Natural killer cell (primary cell): ENCODE measurements at places on chromosomes 7 and 10.

- no peak for DNase-seq
Measured at GRCh38 chr7:77217474-77218185, 18.0 kb upstream of the FGL2 start.

DNA sequence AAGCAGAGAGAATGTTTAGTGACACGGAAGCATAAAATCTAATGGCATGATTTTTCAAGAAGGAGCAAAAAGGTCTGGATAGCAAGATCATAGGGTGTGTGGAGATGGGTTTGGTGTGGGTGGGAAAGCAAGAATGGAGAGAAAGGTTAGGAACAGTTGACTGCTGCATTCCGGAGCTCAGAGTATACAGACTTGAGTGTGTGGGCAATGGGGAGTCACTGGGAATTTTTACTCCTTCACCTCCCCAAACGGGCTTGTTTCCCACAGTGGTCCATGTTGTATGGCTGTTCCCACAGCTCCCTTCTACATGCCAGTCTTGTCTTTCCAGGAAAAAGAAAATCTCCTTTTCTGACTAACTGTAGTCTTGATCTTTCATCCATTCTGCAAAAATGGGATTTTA lies 122.1 kb downstream of the CDK6 start:
- no peak for DNase-seq

DNA sequence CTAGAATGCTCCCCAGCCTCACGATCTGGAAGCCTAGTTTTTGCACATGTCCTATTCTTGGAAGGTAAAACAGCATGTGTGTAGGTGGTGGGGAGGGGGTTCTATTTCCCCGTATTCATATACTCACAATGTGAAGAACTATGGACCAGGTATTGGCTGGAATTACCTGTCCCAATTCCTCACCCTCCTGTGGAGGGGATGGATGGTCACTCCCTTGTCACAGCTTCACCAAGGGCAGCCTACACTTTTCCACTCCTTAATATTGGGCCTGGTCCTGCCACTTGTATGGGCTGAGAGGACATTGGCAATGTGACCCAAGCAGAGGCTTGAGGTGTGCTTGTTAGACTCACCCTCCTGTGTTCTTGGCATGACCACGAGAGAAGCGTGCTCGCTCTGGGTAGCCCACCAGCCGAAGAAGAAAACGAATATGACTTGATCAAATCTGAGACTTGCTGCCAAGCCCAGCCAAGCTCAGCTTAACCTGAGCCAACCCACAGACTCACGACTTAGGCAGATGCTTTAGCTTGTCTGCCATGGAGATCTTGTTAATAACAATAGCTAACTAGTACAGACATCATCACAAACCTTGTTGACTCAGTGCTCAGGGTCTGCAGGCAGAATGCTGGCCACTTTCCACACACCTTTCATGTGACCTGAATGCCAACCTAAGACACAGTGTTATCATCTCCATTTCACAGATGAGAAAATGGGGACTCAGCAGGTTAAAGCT lies 17.2 kb downstream of the ZNF488 start:
- no peak for DNase-seq

DNA sequence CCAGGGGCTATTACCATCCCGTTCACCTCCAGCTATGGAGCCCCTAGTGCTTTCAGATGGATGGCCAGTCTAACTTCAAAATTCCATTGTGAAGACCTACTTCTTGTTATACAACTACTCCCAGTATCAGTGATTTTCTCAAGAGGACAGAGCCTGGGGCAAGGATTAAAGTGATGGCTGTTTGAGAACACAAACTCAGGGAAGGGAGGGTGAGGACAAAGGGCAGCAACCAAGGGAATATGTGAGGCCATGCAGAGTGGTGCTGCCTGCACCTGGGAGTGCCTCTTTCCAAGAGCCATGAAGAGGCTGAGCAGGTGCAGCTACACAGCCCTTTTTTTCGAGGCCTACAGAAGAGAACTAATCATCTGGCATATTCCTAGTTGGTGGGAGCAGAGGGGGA lies 303.5 kb upstream of the BMPER start:
- no peak for DNase-seq

DNA sequence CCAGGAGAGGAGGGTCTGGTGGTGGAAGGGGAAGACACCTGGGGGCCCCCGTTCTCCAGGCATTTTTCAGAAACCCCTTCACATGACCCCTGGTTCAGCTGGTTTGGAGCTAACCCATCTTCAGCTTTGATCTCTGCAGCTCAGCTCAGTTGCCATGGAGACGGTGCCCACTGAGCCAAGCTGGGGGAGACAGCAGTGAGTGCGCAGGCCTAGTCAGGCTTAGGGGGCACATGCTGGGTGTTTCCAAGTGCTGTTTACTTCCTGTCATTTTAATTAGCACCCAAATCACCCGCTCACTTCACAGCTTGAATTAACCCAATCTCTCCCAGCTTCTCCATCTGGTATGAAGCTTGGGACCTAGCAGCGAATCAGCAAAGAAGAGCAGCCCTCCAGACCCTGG lies 9.0 kb downstream of the SPOCK2 start:
- DNase-seq, result peak; percentile 60

DNA sequence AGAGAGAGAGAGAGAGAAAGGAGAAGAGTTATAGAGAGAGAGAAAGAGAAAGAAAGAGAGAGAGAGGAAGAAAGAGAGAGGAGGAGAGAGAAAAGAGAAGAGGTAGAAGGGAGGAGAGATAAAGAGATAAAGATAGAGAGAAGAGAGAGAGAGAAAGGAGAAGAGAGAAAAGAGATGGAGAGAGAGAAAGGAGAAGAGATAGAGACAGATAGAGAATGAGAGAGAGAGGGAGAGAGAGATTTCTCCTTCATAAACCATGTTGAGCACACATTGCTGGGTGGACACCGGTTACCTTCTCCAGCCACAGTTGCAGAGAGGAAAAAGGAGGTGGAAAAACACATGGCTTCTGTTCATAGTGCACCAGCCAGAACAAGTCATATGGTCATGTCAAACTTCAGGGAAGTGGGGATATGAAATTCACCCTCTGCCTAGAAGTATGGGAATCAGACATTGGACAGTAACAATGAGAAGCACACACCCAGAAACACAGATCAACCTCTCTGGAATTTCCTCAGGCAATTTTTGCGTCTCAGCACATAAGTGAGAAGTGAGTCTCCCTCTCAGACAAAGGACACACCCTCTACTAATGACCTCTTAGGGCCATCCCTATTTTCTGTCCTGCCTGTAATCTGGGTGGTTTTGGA lies 172.5 kb upstream of the SVIL start:
- DNase-seq, result no peak

DNA sequence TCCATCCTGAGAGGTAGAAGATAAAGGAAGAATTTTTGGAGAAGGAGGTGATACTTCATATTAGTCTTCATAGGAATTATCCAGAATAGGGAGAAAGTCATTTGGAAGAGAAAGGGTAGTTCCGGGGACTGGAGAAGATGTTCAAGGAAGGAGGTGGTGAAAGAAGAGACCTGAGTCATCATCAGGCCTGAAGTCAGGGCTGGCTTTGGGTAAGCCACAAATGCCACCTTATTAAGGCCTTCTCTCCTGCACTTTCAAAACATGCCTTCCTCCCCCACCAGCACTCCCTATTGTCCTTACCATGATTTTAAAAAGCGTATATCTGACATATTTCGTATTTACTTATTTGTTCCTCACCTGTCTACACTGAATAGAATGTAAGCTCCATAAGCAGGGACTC lies 112.2 kb upstream of the LRGUK start:
- DNase-seq, result no peak

DNA sequence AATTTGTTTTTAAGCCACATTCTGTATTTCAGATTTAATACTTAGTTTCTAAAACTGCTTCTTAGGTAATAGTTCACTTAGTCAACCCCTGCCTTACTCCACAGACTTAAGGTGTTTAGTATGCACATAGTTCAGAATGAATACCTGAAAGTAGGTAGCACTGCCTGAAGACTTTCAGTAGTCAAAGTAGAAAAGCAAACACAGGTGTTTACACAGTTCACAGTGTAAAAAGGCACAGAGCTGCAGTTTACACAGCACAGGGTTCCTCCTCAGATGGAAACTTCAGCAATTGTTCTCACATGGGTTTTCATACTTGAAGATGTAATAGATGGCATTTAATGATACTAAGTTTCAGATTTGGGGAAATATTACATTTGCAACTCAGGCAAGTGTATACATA lies 3.1 kb upstream of the PKD1L1 start:
- no peak for DNase-seq

DNA sequence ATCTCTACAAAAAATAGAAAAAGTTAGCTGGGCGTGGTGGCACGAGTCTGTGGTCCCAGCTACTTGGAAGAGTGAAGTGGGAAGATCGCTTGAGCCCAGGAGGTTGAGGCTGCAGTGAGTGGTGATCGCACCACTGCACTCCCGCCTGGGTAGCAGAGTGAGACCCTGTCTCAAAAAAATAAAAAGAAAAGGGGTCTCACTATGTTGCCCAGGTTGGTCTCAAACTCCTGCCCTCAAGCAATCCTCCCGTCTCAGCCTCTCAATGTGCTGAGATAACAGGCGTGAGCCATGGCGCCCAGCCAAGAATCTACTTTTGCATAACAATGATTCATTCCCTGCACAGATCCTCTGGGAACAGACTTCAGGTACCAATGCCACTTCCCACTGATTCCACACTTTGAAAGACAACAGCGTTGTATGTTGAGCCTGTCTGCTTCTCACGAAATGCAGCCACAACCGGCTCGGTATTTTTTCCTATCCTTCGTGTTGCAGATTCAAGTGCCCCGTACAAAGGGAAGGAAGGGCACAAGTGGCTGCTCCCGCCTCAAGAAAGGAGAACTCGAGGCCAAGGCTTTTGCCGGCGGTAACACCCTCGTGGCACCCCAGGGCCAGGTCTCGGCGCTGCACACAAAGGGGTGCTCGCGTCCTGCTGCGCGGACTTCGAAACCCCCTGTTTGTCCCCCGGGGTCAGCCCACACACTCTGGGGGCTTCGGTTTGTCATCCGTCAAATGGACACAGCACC lies 745 bp downstream of the DAGLB start:
- peak; percentile 56 for DNase-seq
